Neuronal stem cell (in vitro differentiated cells): ENCODE measurements at places on chromosomes 6 and 20.

GRCh38 chr6:134902936-134903335 is 47.0 kb downstream of the ALDH8A1 start:
- no peaks in the 10 kb centered on the region for H3K4me1 ChIP-seq
- no peak overlapping the region for H3K27ac ChIP-seq
- H3K27me3 ChIP-seq = no peaks in the 10 kb centered on the region
- no peaks in the 10 kb centered on the region for H3K36me3 ChIP-seq

DNA sequence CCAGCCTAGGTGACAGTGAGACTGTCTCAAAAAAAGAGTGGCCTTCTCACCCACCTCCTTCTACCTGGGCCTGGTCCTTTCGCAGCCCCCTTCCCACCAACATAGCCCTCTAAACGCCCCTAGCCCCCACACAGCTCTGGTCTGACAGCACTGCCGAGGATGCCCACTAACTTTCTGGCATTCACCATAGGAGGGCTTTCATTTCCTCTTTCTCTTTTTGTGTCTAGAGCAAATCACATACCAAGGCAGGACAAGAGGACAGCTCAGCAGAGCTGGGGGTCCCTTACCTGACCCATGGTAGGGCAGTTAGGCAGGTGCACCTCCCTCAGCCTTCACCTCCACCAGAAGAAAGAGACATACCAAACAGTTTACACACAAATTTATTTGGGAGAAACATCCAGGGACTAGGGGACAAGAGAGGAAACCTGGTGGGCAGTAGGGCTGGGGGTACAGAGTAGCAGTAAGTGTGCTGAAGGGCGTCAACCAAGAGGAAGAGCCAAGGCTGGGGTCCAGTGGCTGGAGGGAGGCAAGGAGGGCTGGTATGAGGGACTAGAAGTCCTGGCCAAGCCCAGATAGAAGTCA is 4.5 kb downstream of the LY6G5C start:
- H3K4me3 ChIP-seq = no peak overlapping the region
- no peak for DNase-seq
- peaks cover 2% of the 10 kb centered on the region for H3K4me1 ChIP-seq
- H3K27me3 ChIP-seq = peaks cover 9% of the 10 kb centered on the region
- no peak overlapping the region for H3K27ac ChIP-seq

DNA sequence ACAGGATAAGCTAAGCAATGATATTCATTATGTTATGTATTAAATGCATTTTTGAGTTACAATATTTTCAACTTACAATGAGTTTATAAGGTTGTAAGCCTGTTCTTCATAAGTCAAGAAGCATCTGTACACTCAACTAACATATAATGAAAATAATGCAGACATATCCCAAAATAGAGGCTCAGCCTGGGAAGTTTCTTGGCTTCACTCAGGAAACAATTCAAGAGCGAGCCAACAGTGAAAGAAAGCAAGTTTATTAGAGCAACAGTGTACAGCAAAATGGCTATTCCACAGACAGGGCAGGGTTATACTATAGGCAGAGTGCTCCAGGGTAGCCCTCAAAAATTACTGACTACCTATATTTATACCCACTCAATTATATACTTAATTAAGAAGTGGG is 1581.8 kb downstream of the HACE1 start:
- no peak for DNase-seq
- no peaks in the 10 kb centered on the region for H3K4me1 ChIP-seq
- no peak overlapping the region for H3K27ac ChIP-seq
- H3K36me3 ChIP-seq = no peaks in the 10 kb centered on the region

DNA sequence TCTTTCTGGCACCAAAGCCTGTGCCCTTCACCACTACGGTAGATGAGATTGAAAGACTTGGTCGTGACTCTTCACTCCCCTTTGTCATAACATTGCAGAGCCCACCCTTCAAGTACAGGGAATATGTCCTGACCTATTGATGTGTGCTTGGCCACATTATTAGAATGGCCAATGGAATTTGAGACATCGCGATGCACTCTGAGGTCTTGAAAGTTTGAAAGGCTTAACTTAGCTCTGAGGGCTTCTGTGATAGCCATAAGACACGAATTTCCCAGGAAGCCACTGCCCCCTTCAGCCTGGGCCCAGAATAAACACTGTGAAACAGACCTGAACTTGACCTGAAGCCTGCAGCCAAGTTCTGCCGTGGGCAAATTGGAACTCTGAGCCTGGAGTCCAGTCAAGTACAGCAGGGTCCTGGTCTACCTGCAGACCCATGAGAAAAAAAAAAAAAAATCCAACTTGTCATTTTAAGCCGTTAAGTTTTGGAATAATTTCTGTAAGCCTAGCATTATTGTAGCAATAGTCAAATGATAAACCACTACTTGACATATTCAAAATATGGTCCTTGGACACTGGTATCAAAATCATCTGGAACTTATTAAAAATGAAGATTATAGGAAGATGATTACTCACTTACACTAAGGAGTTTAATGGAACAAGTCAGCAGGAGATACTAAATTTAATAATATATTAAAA is 36.9 kb upstream of the TRAF3IP2 start:
- no peaks in the 10 kb centered on the region for H3K4me1 ChIP-seq
- no peak overlapping the region for H3K27ac ChIP-seq
- H3K27me3 ChIP-seq = no peaks in the 10 kb centered on the region
- no peak overlapping the region for H3K4me3 ChIP-seq

- H3K36me3 ChIP-seq = no peaks in the 10 kb centered on the region
- no peaks in the 10 kb centered on the region for H3K27me3 ChIP-seq
- no peaks in the 10 kb centered on the region for H3K4me1 ChIP-seq
- no peak overlapping the region for H3K4me3 ChIP-seq
- DNase-seq = no peak
Measured at GRCh38 chr20:58568483-58569240, 53.5 kb upstream of the APCDD1L start.

- no peak for DNase-seq
- no peak overlapping the region for H3K27ac ChIP-seq
- no peak overlapping the region for H3K4me3 ChIP-seq
- no peaks in the 10 kb centered on the region for H3K36me3 ChIP-seq
- no peaks in the 10 kb centered on the region for H3K27me3 ChIP-seq
Measured at GRCh38 chr6:72941751-72942150, 283.5 kb downstream of the KHDC1L start.

DNA sequence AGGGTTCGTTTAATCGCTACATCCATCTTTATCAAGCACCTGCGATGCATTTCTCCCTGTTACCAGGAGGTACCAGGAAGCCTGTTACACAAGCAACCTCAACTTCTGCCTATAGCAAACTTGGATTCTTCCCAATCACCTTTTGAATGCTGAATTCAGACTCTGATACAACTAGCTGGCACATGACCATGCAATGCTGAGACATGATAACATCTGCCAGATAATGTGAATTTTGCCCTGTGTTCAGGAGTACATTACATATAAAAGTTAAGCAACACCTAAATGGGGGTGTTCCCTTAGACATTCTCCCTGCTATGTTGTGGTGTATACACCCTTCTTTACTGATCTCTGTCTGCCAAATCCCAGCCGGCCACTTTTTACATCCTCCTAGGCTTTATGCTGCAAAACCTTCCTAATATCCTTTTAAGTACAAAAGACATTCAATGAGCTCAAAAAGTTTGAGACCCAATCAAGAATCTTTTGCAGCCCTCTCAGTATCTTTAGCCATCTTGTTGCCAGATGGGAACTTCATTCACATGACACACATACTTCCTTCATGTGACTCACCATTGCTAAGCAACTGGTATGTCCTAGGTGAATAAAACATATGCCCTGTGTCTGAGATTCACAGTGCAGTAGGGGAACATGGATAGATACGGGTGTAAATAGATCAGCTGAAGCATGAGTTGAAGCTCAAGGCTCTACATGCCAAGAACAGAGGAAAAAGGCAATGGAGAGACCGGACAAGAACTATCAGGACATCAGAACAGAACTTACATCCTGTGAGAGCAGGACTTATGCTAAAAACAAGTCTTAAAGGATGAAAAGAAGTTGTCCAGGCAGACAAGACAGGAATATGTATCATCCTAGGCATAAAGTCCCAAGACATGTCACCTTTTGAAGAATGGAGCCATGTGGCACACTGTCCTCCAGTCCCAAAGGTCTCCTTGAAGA is 84.3 kb downstream of the ZHX3 start:
- no peak overlapping the region for H3K4me3 ChIP-seq
- no peak overlapping the region for H3K27ac ChIP-seq
- no peaks in the 10 kb centered on the region for H3K27me3 ChIP-seq
- DNase-seq = no peak

DNA sequence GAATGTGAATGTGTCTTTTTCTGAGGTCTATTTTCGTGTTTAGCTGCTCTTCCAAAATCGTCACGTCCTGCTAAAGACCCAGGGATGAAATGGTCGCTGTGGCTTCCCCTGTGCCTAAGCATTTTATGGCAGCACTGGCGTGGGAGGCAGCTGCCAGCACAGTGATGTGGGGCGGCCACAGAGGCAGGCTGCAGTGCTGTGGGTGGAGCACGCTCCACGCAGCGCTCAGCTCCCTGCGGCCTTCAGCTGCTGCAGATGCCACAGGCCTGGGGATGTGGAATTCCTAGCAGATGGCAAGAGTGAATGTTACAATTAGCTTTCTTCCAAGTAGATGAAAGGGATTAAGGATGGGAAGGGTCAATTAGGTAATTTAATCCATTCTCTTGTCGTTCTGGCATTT is 242.6 kb downstream of the SMOC2 start:
- no peaks in the 10 kb centered on the region for H3K27me3 ChIP-seq
- peaks cover 31% of the 10 kb centered on the region for H3K4me1 ChIP-seq
- H3K4me3 ChIP-seq = no peak overlapping the region
- no peaks in the 10 kb centered on the region for H3K36me3 ChIP-seq
- peak overlapping the region; percentile 16 for H3K27ac ChIP-seq

GRCh38 chr6:150685860-150686259 is 86.2 kb downstream of the PLEKHG1 start:
- no peaks in the 10 kb centered on the region for H3K27me3 ChIP-seq
- H3K27ac ChIP-seq = no peak overlapping the region
- no peak for DNase-seq
- H3K4me3 ChIP-seq = no peak overlapping the region
- H3K4me1 ChIP-seq = peaks cover 4% of the 10 kb centered on the region

- peak overlapping the region; percentile 84 for H3K4me3 ChIP-seq
- H3K4me1 ChIP-seq = peaks cover 17% of the 10 kb centered on the region
- peaks cover 9% of the 10 kb centered on the region for H3K36me3 ChIP-seq
Measured at GRCh38 chr6:159969921-159970320, 1.0 kb downstream of the IGF2R start.

DNA sequence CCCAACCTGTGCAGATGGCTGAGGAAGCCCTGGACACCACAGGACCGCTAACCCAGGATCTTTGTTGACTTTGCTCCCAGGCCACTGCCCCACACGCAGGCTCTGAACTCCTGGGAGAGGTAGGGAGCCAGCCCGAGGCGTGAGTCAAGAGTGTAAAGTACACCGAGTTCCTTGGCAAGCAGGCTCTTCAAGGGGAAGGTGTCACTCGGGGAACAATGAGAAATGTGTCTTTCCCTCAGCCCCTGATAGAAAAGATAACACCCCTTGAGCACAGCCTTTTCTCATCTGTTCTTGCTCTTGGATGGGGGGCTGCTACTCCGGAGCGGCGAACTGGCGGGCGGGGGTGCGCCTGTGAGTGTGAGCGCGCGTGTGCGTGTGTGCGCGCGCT is 472 bp upstream of the EDN3 start:
- H3K36me3 ChIP-seq = no peaks in the 10 kb centered on the region
- peaks cover 27% of the 10 kb centered on the region for H3K27me3 ChIP-seq
- no peak overlapping the region for H3K27ac ChIP-seq

GRCh38 chr6:16721977-16722376 is 39.3 kb downstream of the ATXN1 start:
- H3K27ac ChIP-seq = no peak overlapping the region
- H3K4me1 ChIP-seq = peaks cover 11% of the 10 kb centered on the region
- H3K27me3 ChIP-seq = no peaks in the 10 kb centered on the region
- H3K4me3 ChIP-seq = no peak overlapping the region

GRCh38 chr20:48845721-48846306 is 18.0 kb upstream of the PREX1 start:
- H3K4me1 ChIP-seq = peaks cover 10% of the 10 kb centered on the region
- H3K27me3 ChIP-seq = no peaks in the 10 kb centered on the region
- H3K36me3 ChIP-seq = no peaks in the 10 kb centered on the region
- H3K4me3 ChIP-seq = no peak overlapping the region

DNA sequence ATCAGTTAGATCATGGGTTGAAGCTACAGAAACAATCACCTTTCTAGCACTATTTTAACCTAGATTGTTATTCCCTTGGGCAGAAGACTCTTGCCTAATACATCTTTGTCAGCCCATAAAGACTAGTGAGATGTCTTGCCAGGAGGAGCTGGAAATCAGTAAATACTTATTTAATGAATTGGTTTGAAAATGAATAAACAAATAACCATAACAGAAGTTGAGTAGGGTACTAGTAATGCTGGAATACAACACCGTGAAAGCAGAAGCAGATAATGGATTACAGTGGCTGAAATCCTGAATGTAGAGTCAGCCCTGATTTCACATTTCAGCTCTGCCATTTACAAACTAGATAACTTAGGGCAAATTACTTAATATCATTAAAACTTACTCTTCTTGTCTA is 236.1 kb downstream of the PACRG start:
- no peaks in the 10 kb centered on the region for H3K36me3 ChIP-seq
- H3K27me3 ChIP-seq = no peaks in the 10 kb centered on the region
- no peak overlapping the region for H3K27ac ChIP-seq
- no peak overlapping the region for H3K4me3 ChIP-seq
- peaks cover 3% of the 10 kb centered on the region for H3K4me1 ChIP-seq

- no peaks in the 10 kb centered on the region for H3K36me3 ChIP-seq
- no peak overlapping the region for H3K4me3 ChIP-seq
- H3K27ac ChIP-seq = no peak overlapping the region
- no peaks in the 10 kb centered on the region for H3K27me3 ChIP-seq
Measured at GRCh38 chr6:96184798-96185197, 169.0 kb downstream of the FUT9 start.

DNA sequence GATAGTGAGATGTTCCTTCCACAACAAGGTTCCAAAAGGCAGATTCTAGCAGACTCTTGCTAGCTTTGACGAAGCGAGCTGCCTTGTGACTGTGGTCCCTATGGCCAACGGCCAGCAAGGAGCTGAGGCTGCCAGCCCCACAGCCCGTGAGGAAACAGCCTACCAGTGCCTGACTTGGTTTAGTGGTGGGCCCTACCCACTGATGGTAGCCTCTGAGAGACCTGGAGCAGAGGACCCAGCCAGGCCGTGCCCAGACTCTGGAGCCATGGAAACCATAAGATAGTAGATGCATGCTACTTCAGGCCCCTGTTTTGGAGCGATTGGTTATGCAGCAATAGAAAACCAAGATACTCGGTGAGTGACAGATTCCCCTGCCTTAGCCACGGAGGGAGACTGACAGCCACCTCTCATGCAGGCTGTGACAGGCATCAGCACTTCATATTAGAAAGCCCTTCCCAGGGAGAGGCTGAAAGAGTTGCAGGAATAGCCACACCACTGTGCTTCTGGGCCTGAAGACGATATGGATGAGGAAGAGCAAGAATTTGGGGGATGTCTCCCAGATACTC is 19.2 kb downstream of the PSMG4 start:
- peaks cover 4% of the 10 kb centered on the region for H3K36me3 ChIP-seq
- no peak for DNase-seq
- H3K4me3 ChIP-seq = no peak overlapping the region
- H3K27me3 ChIP-seq = no peaks in the 10 kb centered on the region
- no peak overlapping the region for H3K27ac ChIP-seq

DNA sequence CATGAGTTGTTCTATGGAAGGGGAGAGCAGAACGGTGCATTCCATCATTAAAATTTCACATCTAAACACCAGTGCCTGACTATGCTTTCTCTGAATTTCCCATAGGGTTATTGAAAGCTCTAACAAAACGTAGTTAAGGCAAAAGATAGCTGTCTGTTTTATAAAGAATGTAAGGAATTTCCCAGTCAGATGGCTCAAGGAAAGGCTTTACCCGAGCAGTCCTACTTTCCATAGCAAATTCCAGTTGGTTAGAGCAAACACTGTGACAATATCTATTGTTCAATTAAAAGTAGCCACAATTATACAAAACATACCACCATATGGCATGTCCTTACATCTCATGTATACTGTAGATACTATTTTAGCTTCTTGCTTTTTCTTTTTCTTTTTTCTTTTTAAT is 1059.5 kb upstream of the FLRT3 start:
- no peak for DNase-seq
- H3K27me3 ChIP-seq = no peaks in the 10 kb centered on the region
- H3K4me3 ChIP-seq = no peak overlapping the region
